ENCODE measurements at places on chromosomes 3 and 15.

GRCh38 chr3:186107215-186108105 is 1.4 kb downstream of the ETV5 start:
- peak; percentile 64 for DNase-seq

- peak; percentile 34 for DNase-seq
Measured at GRCh38 chr3:19931767-19932188, 2.2 kb downstream of the EFHB start.

DNA sequence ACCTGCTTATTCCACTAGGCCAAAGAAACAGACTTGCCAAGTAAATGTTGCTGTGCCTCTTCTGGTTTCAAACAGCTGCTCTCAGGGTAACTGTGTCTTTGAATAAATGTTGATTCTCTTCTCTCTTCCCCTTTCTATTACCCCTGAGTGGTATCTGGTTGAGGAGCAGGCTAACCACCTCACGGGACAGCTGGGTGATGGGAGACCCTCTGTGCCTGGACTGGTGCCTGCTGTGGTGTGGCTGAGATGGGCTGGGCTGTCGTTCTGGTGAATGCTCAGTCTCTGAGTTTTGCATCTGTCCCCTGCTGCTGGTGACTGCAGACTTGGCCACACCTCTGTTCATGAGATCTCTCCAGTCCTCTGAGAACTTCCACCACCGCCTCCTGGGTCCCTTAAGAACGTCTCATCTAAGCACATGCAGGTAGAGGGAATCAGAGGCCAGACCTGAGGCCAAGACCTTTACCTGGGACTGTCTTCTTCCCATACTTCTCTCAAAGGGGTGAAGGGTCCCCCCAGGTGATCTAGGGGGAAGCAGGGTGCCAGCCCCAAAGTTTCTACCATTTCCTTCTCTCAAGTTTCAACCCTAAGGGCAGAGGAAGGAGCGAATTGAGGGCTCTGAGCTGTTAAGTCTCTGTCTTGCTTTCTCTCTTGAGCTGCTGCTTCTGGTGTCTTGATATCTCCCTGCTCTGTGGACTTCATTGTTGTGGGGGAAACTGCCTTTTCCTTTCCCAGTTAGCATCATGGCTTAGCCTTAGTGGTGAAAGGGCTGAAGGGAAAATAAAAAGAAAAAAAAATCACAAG is 252.9 kb downstream of the EBLN2 start:
- DNase-seq: no peak

DNA sequence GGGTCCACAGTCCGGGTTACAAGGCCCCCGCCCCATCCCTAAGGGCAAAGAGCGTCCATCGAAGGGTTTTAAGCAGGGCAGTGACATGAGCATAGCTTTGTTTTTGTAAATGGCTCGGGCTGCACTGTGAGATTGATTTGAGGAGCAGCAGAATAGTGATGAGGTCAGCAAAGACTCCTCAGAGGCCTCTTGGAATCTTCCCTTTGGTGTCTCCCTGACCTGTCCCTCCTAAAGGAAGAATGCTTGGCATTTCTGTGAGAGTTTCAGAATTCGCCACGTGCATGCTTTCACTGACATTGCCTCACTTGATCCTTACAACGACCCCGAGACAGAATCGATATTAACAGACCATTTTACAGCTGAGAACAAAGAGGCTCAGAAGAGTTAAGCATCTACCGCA is 20.3 kb downstream of the LAMP3 start:
- DNase-seq: no peak

DNA sequence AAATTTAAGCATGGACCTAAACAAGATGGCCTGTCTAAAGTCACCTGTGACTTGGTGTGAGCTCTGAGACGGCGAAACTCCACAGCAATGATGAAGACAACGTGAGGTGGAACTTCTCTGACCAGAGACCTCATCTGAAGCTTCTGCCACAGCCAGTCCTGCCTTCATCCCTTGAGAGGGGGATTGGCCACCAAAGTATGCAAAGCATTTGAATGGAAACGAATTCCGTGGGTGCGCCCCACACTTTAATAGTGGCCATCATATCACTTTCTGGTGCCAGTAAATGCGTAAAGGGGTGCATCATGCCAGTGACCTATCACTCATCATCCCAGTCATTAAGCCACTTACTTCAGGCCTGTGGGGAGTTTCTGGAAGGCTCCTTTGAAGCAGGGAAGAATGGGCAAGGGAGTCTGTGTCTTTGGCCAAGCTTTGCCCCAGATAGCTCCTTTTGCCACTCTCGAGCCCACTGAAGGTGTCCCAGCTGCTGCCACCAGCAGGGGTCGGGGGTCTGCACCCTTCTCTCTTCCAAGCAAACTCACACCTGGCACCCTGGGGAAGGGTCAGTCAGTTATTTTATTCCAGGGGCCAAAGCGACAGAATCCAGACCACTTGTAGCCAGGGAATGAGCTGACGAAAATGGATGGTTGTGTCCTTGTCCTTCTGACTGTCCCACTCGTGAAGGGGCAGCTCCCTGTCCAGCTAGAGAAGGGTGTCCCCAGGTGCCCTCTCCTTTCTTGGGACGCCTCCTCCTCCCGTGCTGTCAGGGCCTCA is 17.7 kb downstream of the MUC20 start:
- DNase-seq: no peak

GRCh38 chr3:126039870-126040269 is 44.1 kb downstream of the SLC41A3 start:
- no peak for DNase-seq

DNA sequence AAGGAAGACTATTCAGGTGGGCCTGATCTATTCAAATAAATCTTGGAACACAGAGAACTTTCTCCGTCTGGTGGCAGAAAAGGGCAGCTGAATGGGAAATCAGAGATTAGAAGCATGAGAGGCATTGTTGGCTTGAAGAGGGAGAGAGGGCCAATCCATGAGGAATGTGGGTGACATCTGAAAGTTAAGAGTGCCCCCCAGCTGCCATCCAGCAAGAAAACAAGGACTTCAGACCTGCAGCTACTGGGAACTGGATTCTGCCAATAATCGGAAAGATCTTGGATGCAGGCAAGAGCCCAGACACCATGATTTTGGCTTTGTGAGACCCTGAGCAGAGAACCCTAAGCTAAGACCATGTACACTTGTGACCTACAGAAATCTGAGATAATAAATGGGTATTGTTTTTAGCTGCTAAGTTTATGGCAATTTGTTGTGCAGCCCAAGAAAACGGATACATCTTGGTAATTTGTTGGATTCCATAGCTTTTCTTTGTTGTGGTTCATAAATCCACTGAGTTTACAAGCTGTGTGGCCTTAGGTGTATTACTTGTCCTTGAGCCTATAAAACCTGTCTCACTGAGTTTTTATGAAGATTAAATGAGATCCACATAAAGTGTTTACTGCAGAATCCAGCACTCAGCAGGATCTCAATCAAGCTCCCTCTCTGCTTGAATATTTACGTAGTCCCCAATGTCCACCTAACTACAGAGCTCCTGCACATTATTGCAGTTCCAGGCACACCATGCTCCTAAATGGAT is 82.1 kb upstream of the PRTG start:
- no peak for DNase-seq

DNA sequence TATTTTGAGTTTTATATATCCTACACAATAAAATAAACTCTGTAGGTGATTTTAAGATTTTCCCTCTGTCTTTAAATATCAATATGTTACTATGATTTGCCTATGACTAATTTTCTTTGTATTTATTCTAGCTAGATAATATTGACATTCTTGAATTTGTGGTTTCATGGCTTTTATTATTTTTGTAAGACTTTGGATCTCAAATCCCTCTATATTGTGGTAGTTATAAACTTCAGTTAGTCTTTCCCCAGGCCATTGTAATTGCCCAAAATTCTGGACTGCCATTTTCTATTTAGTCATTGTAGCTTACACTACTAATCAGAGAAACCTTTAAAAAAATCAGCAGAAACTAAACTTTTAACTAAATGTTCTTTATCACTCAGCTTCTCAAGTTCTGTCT is 1559.3 kb upstream of the GBE1 start:
- DNase-seq: no peak

DNA sequence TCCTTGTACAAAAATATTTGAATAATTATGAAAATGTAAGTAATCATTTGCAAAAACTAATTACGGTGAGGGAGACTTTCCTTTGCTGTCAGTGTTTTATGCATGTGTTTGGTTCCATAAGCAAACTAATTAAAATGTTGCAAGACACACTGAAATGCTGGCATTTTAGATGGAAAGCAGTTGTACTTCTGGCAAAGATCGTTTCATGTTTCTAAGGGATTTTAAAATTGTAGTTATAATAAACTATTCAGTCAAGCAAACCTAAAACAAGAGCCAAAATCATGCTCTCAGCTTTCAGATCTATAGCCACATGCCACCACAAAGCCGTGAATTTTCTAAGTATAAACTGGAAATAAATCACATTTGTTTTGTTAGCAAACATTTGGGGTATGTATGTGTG is 240.1 kb upstream of the ZNF385D start:
- no peak for DNase-seq

DNA sequence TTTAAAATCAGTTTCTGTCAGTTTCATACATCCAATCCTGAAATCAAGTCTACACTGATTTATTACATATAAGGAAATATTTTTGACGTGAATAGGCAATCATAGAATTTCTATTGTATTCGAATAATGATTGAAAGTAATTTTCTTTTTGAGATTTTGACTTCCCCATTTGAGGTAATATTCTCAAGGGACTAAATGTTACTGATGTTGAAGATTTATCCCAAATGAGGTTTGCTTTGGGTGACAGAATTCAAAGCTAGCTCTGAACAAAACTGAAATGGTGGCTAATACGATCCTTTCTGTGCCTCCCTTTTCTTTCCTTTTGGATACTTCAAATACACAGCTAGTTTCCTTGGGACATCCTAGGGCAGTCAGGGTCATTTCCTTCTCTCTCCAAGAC is 12.9 kb upstream of the CNBP start:
- DNase-seq: no peak

DNA sequence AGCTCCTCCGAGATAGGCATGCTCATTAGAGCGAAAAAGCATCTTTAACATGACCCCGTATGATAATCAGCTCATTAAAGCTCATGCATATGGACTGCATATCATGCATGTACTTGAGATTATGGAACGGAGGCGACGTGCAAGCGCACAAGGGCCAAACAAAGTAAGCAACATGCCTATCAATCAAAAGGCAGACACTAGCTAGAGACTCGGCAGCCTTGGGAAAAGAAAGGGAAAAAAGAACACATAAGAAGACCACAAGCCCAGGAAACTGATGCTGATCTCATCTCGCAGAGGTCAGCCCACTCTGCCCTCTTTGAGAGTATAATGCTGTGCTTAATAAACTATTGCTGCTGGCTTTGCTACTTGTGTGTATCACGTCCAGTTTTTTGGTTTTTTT is 2.6 kb upstream of the ACOX2 start:
- DNase-seq: no peak

DNA sequence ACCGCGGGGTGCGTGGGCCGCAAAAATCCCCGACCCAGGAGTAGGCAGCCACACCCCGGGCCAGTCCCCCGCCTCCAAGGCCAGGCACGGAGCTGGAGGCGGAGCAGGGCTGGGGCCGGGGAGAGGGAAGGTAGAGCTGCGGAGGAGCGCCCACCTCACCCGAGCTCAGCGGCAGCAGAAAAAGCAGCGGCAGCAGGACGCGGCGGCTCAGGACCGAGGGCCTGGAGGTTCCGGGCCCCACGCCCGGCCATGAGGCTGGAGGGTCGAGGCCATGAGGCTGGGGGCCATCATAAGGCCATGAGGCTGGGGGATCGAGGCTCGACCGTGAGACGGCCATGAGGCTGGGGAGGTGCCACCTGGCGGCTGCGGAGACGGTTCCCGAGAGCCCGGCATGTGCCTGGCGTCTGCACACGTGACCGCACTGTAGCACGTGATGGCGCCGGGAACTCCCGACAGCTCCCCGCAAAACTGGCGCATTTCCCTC is 32.9 kb upstream of the PRSS50 start:
- DNase-seq: no peak

DNA sequence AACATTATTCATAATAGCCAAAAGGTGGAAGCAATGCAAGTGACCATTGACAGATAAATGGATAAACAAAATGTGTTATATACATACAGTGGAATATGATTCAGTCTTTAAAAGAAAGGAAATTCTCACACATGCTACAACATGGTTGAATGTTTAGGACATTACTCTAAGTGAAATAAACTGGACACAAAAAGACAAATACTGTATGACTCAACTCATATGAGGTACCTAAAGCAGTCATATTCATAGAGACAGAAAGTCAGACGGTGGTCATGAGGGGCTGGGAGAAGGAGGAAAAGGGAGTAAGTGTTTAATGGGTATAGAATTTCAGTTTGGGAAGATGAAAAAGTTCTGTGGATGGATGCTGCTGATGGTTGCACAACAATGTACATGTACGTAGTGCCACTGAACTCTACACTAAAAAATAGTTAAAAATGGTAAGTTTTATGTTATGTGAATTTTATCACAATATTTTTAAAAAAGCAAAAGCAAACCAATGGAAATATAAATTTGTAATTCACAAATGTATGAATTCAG is 5.3 kb downstream of the TXNRD3 start:
- DNase-seq: no peak

DNA sequence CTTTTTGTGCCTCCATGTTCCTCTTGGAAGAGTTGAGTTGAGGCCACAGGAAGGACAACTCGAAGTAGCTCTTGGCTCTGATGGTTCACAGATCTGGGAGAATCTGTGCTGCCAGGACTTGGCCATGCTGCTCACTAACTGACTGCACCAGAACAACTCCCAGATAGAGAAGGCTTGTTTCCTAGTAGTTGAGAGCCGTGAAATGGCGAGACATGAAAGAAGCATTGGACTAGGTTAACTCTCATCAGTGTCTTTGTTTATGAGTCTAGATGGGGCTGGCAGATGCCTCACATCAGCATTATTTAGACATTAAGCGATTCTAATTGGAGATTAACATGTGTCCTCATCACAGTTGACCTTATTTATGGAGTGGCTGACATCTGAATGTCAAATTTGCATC is 92.9 kb upstream of the AGBL1 start:
- no peak for DNase-seq

DNA sequence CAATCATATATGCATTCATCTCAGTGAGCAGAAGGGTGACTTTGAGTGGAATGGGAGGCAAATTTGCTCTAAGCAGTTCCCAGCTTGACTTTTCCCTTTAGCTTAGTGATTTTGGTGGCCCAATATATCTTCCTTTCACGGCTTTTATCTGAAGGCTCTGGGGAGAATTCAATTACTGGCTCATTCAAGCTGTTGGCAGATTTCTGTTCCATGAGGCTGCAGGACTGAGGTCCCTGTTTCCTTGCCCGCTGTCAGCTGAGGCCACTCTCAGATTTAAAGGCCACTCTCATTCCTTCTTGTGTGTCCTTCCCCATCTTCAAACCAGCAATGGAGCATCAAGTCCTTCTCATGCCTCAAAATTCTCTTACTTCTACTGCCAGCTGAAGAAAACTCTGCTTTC is 170.4 kb upstream of the ATP10A start:
- no peak for DNase-seq

- no peak for DNase-seq
Measured at GRCh38 chr3:73296859-73297258, 235.4 kb downstream of the EBLN2 start.

All from AML-193 (cell line).